ENCODE measurements at places on chromosomes 13 and 19.

DNA sequence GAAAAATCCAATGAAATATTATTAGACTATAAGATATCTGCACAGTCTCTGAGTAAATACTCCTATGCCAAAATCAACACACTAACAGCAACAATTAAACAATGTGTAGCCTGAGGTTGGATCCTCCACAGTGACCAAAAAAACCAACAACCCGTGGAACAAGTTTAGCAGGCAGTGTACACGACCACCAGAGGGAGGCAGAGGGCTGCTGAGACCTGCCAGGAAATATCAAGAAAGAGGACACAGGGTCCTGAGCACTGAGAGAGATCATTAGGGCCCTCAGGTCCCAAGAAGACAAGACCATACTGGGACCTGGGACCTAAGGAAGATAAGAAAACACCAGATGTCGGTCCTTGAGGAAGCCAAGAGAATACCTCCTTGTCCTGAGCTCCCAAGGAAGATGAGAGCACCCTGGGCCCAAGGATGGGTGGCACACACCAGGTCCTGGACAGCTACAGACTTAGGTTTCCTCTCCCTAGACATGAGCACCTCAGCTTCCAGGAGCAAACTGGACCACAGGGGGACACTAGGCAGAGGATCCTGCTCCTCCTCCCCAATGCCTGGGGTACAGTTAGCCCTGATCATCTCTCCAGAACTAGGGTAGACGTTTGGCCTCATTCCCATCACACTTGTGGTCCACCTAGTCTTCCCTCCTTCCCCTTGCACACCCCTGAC is 822 bp upstream of the ZNF274 start:
- peak; percentile 86 for DNase-seq

GRCh38 chr13:28607187-28607955 is 51.6 kb upstream of the POMP start:
- no peak for DNase-seq

DNA sequence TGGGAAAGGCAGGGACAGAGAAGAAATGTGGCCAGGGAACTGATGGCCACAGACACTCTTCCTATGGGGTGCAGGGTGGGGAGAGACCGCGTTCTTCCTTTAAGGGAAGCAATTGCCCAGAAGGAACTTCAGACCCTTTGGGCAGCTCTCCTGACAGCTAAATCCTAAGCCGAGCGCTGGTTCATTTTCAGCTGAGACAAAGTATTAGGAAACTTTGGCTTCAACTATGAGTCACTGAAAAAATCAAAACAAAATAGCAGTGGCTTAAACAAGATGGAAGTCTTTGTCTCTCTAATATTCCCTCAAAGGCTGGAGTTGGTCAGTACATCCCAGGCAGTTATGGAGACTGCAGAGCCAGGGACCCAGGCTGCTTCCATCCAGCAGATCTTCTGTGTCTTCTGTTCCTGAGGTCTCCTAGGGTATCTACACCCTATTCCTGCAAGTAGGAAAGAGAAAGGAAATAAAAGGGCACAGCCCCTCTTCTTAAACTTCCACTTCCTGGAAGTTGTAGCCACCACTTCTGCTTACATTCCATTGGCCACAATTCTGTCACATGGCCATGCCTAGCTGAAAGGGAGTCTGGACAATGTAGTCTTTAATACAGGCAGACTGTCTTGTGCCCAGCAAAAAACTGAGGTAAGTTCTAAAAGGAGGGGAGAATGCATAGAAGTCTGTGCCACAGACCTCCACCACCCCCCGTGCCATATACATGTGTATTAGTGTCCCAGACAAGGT is 163.5 kb downstream of the KATNAL1 start:
- DNase-seq, result no peak

DNA sequence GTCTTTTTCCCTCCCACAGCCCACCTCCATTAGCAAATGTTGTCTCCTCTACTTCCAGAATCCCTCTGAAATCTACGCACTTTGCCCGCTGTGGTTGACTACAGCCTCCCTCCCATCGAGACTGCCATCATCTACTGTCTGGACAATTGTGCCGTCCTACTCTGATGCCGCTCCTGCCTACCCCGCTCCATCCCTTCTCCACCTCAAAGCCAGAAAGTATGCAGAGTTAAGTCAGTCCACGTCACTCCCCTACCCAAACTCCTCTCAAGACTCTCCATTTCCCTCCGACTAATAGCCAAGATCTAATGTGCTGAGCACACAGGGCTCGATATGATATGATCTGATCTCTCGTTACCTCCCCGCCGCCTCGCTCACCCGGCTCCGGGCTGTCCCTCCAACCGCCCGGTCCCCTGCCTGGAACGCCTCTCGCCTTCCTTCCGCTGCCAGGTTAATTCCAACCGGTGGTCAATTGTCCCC is 556 bp downstream of the CACTIN start:
- DNase-seq, result no peak

GRCh38 chr13:51305271-51305967 is 34.1 kb upstream of the SERPINE3 start:
- DNase-seq, result no peak

GRCh38 chr19:34573226-34573864 is 91.8 kb downstream of the WTIP start:
- no peak for DNase-seq

- no peak for DNase-seq
Observed at GRCh38 chr13:36766295-36766694, 52.7 kb upstream of the RFXAP start.

DNA sequence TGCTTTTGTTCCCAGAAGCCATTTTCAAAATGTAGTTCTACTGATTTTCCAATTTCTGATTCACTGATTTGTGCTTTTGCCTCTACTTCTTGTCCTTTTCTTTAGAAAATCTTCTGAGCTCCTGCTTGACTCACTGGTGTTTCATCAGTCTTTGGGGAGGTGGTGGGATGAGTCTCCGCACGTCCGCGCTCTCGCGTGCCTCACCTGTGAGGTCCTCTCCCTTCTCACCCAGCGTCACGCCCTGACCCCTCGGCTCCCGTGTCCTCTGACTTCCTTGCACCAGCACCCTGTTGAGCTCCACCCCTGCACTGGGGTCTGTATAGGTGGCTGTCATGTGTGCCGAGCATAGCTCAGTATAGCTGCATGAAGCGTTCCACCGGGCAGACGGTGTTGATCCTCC is 52.7 kb upstream of the MCF2L start:
- DNase-seq, result no peak

DNA sequence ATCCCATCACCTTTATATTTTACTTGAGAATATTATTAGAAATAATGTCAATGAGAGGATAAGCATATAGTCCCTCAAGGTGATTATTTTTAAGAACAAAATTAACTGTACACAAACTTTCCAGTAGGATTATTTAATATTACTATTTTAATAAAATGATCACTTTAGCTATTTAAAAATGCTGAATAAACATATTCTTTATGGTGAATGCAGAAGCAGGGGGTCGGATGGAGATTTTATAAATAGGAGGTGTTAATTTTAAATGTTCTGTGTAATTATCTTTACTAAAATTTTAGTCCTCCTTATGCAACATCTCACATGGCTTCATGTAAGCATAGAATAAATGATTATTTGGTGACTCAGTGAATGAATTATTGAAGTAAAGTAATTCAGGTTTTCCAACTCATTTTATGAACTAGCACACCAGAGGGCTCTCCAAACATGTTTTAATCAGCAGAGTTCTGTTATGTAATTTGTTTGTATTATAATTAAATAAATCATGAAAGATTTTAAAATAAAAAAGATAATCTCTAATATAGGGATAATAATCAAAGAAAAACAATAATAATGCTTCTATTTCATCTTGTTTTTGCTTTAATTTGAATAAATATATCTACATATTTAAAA is 1635.2 kb downstream of the EFNB2 start:
- no peak for DNase-seq

DNA sequence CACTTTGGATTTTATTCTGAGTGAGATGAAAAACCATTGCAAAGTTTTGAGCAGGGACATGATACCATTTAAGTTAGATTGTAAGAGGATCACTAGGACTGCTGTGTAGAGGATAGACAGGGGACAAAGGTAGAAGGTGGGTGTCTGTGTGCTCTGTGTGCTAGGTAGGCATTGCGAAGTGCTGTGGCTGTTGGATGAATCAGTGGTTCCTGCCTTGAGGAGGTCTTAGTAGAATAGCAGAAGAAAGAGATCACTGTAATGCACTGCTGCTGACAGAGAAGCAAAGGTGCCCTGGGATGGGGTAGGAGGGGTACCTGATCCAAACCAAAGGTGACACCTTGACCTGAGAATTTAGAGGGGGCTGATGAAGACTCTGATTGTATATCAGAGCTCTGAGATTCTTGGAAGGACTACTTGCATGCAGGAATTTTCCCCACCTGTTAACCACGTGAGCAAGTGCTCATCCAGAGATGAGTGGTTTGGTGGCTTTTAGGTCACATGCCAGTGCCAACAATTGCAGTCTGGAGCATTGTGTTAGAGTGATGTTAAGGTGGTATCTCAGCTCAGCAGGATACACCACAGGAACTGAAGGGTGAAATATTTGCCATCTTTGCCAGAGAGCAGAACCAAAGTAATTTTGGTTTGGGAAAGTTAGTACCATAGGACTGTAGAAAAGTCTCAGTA is 10.8 kb downstream of the WASF3 start:
- DNase-seq, result no peak
